ENCODE measurements at places on chromosomes 4 and X.

- DNase-seq: no peak
These were observed 30.7 kb downstream of the TAF7L start for GRCh38 chrX:101260435-101260834.

GRCh38 chr4:87659247-87659931 is 9.3 kb downstream of the DMP1 start:
- no peak for DNase-seq

DNA sequence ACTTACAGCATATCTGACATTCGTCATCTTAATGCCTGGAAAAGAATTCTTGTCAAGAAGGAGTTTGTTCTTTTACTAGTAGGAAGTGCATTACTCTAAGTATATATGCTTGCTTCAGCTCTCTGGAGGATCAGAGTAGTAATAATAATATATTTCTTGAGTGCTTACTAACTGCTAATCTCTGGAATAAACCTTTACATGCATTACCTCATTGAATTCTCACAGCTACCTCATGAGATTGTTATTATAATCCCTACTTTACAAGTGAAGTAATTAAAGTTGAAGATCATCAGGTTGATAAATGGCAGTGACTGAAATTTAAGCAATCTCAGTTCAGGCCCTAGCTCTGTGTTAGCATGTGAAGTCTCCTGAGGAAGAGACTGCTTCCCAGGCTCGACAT is 115.0 kb upstream of the PDE5A start:
- no peak for DNase-seq

DNA sequence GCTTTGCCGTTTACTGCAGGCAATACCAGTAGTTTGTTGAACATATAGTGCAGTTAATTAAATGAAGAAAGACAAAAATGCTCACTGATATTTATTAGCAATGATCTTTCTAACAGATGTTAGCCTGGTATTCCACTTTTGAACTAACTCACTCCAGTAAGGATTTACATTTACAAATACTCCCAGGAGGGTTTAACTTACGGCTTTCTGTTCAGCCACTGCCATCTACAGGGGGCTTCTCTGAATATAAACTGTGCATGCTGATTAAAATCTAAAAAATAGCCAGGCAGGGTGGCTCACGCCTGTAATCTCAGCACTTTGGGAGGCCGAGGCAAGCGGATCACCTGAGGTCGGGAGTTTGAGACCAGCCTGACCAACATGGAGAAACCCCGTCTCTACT is 2.2 kb upstream of the SRD5A3 start:
- peak; percentile 41 for DNase-seq

DNA sequence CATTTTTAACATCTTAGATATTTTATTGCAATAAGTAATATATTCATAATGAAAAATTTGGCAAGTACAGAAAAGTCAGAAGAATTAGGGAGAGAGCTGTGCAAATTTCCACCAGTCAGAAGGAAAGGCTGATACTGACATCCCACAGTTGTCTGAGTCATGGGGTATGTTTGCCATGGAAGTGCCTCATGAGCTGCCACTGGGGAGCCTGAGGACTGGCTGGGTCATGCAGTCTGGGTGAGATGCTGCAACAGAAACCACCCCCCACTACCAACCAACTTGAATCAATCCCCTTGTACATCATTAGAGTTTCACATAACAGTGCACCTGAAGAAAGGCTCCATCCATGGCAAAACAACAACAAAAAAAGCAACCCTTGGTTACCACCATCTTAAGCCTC is 45.2 kb upstream of the ENPP6 start:
- no peak for DNase-seq

DNA sequence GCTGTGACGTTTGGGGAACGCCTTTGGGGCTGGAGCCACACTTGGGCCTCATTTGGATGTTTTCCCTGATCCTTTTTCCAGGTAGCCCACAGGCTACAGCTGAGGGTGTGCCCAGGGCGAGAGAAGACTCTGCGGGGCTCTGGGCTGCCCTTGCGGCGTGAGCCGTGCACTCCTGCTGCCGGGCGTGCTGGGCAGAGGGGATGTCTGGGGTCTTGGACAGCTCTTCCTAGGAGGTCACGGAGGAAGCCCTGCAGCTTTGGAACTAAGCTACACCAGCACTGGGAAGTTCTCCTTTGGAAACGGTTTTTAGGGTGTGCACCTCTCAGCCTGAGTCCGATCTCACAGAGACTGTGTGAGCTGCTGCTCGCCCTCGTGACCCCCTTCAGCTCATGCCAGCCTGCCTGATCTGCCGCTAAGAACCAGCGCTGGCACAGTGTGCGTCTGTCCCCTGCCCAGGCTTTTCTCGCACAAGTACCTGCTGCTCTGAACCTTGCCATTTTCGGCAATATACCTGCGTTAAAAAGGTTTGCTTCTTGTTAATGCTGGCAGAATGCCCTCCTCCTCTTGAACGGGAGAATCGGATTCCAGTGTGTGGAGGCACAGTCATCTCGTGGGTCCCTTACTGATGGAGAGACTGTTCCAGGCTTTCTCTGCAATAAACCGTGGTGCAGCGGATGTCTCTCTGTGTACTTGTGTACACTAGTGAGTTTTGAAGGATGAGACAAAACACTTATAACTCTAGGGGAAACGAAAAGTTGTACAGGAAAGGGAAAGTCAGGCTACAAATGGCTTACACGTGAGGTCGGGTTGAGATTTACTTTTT is 14.3 kb downstream of the MSANTD1 start:
- peak; percentile 32 for DNase-seq

DNA sequence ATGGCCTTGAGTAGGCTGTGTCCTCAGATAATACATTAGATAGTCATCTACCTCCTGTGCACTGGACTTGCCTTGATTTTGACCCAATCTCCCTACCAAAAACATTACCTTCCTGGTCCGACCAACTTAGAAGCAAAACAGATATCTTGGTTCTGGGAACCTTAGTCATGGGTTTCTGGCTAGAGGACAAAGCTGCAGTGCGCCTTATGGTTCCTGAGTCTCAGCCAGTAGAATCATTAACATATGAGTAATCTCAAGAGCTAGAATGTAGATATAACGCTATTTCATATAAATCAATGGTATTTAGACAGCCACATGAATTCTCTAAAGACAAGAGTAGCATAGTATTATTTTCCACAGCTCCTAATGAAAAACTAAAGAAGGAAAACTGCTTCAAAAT is 83.1 kb downstream of the GRIA3 start:
- DNase-seq: no peak

GRCh38 chr4:138835832-138836533 is 179.6 kb upstream of the NOCT start:
- no peak for DNase-seq

DNA sequence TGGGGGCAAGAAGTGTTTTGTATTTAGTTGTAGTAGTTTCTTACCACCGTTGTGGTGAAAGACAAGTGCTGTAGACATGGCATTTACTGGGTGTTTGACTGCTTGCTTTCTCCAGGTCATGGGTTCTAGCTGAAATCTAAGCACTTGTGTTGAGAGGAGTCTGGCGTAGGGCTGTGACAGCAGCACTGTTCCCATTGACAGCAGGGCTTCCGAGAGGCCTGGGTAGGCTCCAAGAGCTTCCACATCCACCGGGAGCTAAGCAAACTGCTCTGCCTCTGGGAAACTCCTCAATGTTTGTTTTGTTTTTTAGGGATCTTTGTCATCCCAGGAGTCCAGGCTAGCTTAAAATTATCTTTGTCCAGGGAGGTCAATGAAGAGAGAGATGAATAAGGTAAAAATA is 44.3 kb downstream of the BMPR1B start:
- DNase-seq: no peak

- DNase-seq: no peak
These were observed 60.3 kb upstream of the MXD4 start for GRCh38 chr4:2322227-2322626.

DNA sequence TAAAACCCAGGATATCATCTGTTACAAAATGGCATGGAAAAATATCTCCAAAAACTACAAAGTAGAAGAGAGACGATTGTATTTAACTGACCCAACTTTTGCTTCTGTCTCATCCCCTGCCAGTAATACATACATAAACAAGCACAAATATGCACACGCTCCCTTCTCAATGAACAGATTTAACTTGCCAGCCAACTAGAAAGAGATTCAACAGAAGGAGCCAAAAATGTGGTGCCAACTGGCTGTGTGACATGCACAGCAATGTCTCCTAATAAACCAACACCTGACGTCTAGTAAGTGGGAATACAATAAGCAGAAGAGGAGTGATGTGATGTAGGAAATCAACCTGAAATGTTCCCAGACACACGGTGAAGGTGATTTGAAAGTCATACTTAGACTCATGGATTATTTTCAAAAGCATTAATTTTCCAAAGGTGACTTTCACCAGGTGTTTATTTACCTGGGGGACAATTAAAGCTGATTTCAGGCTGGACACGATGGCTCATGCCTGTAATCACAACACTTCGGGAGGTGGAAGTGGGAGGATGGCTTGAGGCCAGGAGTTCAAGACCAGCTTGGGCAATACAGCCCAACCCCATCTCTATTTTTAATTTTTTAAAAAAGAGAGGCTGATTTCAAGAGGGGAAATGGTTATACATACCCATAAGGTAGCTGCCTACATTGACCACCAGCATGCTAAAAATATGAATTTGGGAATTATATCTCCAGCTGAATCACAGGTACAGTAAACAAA is 33.7 kb downstream of the SH3RF1 start:
- no peak for DNase-seq
